ENCODE measurements at places on chromosomes 1 and 21.

DNA sequence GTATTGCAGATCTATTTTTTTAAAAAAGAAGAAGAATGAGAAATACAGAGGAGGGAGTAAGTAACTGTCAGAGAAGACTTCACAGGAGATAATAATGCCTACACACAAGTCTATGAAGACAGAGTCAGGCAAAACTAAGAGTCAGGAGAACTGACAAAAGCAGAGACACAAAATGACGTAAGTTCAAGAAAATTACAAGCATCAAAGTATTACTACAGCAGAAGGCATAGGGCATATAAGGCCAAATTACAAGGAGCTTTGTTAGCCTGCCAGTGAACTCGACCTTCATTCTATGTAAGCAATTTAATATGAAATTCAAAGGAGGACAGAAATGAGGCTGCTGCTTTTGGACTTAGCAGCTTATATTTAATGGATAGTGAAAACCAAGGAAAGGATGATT lies 23.7 kb downstream of the FAF1 start:
- DNase-seq: no peak

GRCh38 chr21:41441546-41441945 lies 15.5 kb downstream of the MX1 start:
- DNase-seq: no peak

GRCh38 chr1:39418236-39418635 lies 73.2 kb upstream of the BMP8A start:
- DNase-seq: no peak

DNA sequence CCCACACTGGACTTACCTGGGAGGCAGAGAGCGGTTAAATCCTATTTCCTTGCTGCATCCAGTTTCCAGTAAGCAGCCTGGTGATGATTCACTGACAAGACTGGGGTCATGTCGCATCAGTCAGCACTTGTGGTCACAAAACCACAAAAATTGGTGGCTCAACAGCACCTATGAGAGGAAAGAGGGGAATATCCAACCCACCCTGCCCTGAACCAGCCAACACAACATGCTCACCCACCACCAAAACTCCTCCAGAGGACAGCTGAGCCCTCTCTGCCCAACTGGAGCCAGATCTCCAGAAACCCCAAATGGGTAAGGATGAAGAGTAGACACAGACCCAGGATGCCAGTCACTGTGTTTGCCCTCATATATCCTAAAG lies 64.0 kb downstream of the CD46 start:
- no peak for DNase-seq

DNA sequence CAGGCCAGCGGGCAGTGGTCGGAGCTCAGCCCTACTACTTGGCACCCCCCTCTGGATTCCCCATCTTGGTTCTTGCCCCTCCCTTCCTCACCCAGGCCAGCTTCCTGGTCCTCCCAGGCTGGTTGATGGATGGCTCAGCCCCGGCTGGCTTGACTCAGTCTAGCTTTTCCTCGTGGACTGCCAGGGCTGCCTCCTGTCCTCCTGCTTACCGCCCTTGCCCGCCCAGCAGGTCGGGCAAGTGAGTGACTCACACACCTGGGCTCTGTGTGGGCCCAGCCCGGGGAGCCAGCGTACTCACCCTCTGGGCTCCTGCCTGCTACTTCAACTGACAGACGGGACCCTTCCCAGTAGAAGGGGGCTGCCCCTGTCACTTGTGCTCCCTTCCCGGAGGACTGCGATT lies 19.5 kb upstream of the ARHGEF10L start:
- DNase-seq: no peak

GRCh38 chr1:43887748-43888147 lies 45.9 kb upstream of the ARTN start:
- DNase-seq: no peak

- no peak for DNase-seq
Observed at GRCh38 chr1:2274929-2275475, 46.9 kb downstream of the SKI start.

DNA sequence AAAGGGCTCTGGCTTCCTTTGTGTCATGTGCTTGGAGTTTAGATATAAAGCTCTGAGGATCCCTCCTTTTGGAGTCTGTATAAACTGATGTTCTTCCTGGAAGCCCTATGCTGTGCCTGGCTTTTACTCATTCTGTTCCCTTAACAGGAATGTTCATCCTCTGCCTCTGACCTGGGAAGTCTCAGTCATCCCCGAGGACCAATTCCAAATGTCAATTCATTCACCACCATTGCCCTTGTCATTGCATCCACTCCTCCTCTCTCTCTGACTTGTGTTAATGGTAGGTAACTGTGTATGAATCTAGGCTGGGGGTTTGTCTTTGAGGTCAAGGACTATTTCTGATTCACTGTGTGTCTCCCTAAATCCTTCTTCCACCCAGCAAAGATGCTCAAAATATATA lies 204.2 kb upstream of the CAMK1G start:
- no peak for DNase-seq

GRCh38 chr1:215198021-215198420 lies 115.5 kb downstream of the KCNK2 start:
- no peak for DNase-seq

DNA sequence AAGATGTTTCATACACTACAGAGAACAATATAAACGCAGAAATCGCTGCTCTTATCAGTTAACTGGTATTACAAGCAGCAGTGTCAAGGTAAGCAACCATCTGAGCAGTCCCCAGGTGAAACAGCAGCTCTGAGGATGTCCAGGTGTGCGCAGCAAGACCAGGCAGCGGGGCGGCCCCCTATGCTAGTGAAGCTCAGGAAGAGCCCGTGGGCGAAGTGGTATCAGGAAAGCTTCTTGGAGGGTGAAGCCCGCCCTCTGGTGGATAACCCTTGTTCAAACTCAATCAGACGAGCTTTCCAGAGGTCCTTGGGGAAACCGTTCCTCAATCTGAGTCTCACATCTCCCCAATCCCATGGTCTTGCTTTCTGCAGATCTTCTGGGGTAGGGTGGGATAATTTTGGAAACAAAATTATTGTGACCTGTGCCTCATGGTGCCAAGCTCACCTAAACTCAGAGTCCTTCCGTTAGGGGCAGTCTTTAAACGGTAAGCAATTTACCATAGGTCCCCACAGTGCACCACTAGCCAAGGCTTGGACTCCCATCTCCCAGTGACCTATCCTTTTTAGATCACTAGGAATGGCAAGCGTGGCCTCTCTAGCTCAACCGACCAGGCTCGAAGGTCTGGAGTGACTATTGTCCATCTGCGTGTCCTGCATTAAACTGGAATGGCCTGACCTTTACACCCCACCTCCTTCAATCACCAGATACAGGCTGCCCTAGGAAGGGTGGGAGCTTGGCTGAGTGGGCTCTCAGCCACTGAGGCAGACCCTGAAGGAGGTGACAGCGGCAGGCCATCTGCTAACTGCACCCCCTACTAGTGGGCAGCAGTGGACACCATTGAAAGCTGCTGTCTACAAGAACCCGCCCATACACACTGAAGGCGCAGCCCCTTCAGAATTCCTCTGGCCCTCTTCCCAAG lies 13.6 kb upstream of the FAM110D start:
- DNase-seq: peak; percentile 57

GRCh38 chr1:180283098-180283497 lies 53.0 kb downstream of the LHX4 start:
- no peak for DNase-seq

DNA sequence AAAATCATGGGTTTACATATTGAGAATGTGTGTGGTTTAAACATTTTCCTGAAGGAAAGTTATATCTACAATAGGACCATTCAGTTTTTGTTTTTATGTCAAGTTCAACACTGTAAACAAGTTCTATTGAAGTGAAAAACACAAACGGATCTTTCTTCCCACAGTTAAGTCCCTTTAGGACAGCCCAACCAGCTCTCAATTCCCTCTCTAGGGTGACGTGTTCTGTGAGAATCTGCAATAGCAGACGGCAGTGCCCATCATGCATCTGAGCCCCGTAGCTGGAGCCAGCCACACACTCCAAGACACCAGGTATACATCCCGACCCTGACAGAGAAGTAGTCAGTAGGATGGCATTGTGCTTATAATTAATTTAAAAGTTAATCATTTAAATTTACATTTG lies 26.3 kb upstream of the IVNS1ABP start:
- no peak for DNase-seq

DNA sequence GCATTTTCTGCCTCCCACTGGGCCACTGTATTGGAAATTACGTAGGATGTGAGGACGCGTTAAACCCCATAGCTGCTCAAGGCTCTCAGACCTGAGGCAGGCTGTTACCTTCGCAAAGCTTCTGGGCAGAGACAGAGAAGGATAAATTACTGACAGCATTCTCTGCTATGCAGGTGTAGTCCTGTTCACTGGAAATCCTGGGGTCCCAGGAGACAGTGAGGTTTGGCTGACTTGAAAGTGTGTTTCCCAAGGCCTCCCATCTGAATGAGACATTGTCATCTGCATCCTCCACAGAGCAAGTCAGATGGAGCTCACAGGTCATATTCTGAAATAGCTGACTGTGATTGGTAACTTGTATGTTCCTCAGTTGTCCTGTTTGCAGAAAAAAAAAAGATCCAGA lies 32.0 kb downstream of the SLAMF6 start:
- DNase-seq: no peak

DNA sequence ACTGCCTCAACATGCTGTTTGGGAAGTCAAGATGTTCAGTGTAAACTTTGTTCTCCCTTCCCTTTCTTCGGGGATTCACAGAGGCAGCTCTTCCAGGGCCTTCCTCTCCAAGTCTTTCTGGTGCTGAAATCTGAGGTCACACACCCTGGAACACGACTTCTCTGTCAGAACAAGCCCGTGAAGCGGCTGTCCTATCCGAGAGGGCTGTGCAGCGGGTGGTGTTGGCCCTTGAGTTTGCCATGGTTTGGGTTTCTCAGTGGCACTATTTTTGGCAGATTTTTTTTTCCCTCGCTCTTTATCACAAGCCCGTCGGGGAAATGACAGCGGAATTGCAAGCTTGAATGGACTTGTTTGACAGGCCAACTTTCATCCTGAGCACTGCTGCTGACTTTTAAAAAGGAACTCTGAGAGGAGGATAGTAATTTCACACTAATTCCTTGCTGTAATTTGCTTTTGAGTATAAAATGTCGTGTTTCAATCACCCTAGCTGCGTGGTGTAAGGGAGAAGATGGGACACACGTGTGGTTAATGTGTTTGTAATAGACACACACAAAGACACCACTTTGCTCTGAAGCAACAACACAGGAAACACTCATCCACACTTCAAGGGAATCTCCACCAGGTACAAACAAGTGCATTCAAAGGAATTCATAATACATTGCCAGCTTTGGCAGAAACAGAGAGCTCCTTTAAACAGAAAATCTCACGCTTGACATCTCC lies 60.1 kb upstream of the TARBP1 start:
- no peak for DNase-seq

DNA sequence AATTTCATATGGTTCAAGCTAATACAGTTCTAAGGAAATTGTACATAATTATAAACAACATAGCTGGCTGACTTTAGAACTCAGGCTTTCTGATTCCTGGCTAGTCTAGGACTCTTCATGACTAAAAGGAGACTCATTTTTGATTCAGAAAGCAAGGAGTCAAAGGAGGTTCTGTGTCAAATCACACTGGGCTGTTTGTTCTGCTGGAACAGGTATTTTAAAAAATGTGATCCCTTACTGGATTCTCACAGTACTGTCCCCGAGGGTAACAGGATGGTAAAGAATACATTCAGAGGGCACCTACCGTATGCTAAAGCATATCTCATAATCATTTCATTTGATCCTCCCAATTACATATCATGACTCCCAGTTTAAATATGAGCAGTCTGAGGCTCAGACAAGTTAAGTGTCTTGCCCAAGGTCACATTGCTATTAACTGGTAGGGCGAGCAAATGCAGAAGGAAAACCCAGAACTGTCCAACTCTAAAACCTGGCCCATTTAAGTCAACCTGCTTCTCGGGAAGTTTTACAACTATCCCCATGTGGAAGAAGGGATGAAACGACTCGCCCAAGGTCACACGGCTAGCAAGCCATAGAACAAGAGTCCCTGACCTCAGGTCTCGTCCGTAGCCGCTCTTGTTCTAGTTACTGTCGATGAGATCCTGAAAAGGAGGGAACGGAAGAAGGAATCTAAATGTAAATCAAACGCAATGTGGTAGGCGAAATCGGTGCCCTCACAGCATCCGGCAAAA lies 675 bp downstream of the MYSM1 start:
- no peak for DNase-seq

DNA sequence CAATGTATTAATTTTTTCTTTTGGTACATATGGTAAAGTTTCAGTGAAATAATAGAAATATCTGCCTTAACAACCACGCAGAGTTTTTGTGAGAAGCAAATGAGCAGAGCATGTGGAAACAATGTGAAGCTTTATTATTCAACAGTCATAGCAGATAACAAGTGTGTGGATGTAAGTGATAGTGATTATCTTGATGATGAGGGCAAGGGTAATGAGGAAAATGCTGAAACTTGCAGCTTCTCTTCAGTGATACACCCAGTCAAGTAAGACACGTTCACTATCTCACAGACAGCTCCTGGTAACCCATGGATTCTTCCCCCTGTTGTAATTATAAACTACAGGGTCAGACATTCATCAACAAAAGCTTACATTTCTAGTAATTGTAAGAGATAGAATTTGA lies 14.6 kb upstream of the OR2L5 start:
- DNase-seq: no peak

DNA sequence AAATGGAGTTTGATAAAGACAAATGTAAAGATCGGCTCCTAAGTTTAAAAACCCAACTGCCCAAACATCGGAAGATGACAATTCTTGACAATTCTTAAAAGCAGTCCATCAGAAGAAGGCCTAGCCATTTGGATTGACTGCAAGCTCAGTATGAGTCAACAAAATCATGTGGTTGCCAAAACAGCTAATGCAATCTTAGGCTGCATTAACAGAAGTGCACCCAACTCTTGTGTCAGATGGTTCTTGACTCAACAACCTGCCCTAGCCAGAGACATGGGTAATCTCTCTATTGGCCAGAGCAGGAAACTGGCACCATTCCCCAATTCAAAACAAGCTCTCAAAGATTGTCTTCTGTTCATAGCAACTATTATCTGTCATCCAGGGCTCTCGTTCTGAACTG lies 9.9 kb upstream of the NCF2 start:
- DNase-seq: no peak

DNA sequence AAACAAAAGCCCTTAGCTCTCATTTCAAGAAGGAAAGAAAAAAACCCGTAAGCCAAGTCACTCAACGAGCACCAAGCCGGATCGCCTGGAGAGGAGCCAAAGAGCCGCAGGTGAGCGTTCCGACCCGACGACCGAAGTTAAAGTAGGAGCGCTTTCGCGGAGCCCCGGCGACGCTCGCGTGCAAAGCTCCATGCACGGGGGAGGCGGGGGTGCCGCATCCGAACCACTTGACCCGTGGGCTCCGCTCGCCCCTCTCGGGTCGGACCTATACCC lies 382 bp downstream of the GPBP1L1 start:
- peak; percentile 40 for DNase-seq

DNA sequence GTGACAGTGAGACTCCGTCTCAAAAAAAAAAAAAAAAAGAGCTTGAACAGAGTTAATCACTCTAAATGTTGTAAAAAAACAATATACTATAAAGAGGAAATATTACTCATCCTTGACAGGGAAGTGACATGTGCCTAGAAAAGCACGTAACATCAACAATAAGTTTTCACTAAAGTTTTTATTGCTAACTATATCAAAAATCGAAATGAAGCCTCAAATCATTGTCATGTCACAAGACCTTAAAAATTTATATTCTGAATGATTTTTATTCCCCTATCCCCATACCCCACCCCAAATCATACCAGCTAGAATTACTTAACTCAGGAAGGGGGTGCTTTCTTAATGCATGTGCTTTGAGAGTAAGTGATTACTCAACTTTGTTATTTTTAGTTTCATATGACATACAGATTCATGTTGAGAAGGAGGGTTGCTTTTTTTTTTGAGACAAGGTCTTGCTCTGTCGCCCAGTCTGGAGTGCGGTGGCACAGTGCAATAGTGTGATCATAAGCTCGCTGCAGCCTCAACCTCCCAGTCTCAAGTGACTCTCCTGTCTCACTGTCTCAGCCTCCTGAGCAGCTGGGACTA lies 53.6 kb upstream of the MUTYH start:
- DNase-seq: no peak
